ENCODE measurements at places on chromosomes 2 and 18.

- DNase-seq = peak; percentile 19
Observed at GRCh38 chr2:84302513-84303412, 156.3 kb downstream of the SUCLG1 start.

- DNase-seq = no peak
Observed at GRCh38 chr2:76274160-76274559, 563.4 kb upstream of the GCFC2 start.

GRCh38 chr18:11518788-11519685 is 90.4 kb upstream of the SLC35G4 start:
- peak; percentile 30 for DNase-seq

DNA sequence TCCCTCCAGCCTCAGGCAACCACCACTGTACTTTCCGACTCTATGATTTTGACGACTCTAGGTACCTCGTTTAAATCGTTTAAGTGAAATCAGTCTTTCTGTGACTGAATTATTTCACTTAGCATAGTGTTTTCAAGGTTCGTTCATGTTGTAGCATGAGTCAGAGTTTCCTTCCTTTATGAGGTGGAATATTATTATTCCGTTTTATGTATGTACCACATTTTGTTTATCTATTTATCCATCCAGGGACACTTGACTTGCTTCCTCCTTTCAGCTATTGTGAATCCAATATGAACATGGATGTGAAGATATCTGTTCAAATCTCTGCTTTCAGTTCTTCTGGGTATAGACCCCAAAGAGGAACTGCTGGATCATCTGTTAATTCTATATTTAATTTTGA is 19.1 kb downstream of the IL1R2 start:
- no peak for DNase-seq

- no peak for DNase-seq
Observed at GRCh38 chr2:131042148-131042775, 51.0 kb downstream of the FAM168B start.

- no peak for DNase-seq
Observed at GRCh38 chr2:195706161-195706900, 49.3 kb downstream of the SLC39A10 start.

DNA sequence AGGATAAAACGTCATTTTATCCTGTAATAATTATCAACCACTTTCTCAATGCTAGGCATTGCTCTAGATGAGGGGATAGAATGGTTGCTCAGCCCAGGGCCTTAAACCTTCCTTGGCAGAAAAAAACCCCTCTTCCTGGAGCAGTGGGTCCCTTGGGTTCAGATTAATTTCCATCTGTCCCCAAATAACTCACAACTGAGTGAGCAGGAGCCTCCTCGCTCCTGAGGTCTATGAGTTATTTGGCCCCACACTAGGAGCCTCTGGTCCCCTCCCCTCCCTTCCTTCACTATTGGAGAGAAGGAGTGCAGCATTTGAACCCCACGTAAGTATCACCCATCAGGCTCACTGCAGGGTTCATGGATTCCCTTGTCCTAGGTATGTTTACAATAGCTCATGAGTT is 157.5 kb upstream of the FHL2 start:
- no peak for DNase-seq

DNA sequence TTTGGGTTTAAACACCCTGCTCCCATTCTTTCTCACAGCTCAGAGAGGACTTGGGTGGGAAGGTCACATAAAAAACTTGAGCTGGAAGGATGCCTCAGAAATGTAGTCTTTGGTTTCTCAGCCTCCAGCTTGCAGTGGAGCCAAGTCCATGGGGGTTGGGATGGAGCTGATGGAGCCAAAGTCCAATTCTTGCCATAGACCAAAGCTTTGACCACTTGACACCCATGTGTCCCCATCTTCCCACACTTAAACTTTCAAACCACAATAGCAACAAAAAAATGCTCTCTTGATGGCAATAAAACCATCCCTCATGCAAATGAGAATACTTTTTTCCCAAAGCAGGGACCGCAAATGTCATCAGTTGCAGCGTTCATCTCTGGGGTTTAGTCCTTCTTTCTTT is 14.7 kb upstream of the DAW1 start:
- DNase-seq = no peak

DNA sequence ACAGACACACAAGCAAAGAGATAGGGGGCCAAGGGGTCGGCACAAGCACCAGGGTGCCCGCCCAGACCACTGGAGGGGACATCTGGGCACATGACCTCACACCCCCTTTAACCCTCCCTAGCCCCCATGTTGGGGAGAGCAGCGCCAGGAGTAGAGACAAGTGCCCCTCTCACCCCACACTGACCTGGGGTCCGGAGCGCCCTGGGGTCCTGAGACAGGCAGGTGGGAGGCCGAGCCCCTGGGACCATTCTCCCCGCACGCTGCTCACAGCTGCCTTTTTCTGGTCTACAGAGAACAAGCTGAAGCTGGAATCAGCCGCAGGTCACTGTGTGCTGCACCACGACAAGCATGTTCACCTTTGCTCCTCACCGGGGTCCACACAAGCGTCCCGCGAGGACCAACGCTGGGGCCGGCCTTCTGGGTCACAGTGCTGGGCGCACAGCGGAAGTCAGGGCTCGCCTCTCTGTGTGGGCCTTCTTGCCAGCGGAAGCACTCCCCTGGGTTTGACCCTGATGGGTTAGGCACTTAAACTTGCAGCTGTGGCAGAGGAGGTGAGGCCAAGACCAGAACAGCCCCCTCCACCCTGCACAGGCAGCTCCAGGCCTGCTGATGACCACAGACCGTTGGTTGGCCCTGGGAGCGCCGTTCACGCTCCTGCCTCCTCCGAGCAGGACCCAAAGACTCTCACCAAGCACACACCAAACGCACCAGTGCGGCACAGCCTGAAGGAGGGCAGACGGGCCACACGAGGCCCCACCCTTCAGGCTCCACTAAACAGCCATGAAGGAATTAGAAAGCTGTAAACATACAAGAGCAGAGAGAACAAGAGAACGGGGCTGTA is 275.3 kb downstream of the EIPR1 start:
- DNase-seq = no peak

- no peak for DNase-seq
Observed at GRCh38 chr2:177817300-177817699, 255.3 kb downstream of the PDE11A start.

DNA sequence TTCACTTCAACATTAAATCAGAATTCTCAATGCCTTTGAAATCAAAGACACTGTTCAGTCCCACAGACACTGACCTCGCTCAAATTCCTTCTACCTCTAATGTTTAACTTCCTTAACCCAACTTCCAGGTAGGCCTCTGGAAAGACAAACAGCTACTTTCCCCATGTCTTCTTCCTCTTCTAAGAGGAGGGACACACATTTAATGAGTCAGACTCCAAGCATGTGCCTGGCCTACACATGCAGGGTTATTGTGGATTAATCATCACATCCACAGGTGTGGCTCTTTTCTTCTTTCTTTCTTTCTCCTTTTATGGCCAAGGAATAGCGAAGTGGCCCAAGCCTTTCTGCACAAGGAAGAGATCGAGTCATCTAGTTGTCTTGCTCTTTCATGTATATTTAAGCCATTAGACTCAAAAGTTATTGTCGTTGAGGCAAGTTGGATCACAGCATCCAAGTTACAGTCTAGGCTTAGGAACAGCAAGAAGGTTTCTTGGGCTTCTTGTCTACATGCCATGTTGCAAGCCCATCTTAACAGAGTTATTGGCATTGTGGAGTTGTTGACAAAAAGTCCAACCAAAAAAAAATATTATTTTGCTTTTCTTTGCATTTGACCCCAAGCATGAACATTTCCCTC is 387.8 kb downstream of the IRS1 start:
- no peak for DNase-seq

GRCh38 chr2:121855510-121855909 is 100.1 kb downstream of the TSN start:
- no peak for DNase-seq

GRCh38 chr2:129761569-129762021 is 217.9 kb upstream of the RAB6C start:
- no peak for DNase-seq

GRCh38 chr2:164935118-164936101 is 19.9 kb downstream of the SLC38A11 start:
- DNase-seq = no peak

DNA sequence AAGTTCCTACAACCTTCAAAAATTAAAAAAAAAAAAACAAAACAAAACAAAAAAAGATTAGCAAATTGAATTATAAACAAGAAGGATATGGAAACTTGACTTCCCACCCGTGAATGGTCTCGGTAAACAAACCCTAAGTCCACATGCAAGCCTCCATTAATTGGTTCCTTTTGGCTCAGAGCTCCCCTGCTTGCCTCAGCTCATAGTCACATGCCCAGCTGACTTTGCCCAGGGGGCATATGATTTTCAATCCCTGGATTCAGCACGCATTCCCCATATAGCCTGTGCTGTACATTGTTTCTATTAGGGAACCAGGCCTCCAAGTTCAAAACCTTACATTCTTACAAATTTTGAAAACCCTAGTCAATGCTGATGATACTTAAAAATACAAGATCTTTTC is 95.0 kb downstream of the PID1 start:
- no peak for DNase-seq

DNA sequence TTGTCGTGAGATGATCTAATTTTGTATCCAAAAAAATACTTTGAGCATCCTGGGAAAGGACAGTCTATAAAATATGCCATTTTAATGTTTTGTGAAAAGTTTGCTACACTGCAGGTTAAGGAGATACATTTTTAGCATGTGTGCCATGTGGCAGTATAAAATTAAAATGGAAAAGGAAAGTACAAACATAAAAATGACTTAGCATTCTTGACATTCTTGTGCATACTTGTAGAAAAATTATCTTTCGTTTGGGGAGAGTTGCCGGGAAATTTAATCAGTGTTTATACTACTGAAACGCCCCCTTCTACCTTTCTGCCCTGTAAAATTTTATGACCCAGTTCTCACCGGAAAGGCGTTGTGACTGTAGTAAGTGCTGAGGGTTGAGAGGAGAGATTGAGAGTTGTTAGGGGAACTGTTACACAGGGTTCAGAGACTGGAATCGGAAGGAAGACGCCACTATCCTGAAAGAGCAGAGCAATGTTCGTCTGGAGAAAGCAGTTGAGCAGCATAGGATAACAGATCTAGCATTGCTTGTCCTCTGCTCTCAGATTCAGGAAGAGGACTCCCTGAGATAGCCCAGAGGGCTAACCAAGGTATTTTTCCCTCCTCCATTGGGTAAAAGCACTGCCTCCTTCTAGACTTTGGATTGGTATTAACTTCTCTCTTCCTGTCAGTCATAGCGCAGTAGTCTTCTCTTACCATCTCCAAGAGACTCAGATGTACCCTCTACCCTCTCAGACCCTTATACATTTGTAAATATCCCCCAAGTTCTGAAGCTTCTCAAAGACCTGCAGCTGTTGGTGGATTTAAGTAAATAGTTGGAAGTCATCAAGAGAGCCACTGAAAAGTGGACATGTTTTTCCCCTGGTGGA is 2.7 kb downstream of the CDH20 start:
- no peak for DNase-seq

DNA sequence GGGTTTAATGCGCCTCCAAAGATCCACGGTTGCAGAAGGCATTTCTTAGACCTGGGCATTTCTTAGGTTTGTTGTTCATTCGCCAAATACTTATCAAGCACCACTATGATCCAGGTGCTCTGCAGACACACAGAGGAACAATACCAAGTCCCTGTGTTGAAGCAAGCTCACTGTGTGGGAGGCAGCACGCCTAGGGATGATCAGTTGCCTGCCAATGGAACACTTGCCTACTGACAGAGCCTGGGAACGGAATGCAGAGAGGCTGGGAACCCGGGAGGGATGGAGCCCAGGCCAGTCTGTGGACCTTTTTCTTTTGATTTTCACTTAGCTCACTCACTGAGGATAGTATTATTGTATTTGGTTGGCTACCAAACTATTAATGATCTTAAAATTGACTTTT is 1.9 kb upstream of the GRP start:
- no peak for DNase-seq

DNA sequence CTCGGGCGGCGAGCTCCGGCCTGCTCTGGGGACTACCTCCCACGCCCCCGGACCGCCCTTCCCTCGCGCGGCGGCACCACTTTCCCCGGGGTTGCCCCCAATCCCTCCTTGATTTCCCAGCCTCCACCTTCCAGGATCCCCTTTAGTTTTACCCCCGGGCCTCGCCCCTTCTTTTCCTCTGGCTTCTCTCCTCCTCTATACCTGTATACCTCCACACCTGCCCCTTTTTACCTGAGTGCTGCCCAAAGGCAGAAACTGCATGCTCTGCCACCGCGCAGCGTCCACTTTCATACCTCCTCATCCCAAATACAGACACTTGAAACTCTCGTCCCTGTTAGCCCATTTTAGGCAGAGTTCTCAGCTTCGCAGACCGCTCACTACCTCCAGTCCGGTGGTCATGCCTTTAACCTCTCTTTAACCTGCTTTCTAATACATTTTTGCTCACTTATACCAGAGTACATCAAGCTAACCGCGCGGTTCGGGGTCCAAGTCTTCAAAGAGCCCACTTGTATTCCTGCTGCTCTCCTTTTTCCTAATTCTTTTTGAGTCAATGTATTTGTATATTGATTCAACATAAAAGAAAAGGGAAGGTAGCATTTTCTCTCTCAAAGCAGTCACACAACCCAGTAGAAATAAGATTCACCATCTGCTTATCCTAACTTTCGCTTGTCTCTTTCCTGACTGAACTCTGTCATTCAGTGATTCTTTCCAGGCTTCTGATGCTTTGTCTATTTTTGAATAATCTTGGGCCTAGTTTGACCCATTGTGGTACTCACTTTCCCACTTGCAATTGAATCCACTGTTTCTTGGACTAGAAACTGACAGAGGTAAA is 901 bp downstream of the SPOPL start:
- no peak for DNase-seq
